ENCODE measurements at places on chromosomes 2 and 18. TPM values are rescaled to one million over a fixed set of nuclear protein-coding genes. Genes with fewer than 3 reads are reported as not detected.

DNA sequence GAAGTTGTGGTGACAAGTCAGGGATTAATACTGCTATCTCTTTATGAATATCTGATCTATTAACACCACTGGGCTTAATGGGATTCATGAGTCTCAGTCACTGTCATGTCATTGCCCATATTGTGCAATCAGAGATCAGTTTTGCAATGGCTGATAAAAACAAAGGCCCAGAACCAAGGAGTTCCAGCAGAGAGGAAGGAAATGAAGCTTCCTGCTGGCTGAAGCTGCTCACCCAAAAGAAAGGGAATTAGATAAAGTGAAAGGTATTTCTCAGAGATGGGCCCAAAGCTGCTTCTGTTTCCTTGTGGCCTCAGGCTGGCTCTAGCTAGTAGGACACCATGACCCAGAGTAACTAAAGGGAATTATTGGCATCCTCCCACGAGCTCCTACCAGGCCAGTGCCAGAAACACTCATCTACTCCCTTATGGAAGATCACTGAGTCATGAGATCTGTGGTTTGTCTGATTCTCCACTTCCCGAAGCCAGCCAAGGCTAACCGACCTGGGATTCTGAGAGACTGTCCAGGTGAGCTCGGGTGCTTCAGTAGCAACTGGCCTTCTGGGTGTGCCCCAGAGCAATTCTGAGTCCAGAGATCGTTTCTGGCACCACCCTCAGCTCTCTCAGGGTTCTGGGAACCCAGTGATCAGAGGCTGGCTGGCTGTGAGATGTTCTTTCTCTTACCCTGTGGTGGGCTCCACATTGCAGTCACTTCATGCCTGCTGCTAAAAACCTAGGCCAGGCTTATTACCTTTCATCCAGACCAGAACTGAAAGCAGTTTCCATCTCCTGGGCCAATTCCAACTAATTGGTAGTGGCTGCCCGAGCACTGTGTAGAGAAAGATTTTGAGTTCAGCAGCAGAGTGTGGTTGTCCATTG lies 129.5 kb upstream of the PELI1 start:
- H3K27me3 ChIP-seq: no peaks in the 10 kb centered on the region
- DNase-seq: no peak
- no peak overlapping the region for H3K27ac ChIP-seq
- H3K36me3 ChIP-seq: no peaks in the 10 kb centered on the region
- no peak overlapping the region for H3K4me3 ChIP-seq
- no peaks in the 10 kb centered on the region for H3K4me1 ChIP-seq

DNA sequence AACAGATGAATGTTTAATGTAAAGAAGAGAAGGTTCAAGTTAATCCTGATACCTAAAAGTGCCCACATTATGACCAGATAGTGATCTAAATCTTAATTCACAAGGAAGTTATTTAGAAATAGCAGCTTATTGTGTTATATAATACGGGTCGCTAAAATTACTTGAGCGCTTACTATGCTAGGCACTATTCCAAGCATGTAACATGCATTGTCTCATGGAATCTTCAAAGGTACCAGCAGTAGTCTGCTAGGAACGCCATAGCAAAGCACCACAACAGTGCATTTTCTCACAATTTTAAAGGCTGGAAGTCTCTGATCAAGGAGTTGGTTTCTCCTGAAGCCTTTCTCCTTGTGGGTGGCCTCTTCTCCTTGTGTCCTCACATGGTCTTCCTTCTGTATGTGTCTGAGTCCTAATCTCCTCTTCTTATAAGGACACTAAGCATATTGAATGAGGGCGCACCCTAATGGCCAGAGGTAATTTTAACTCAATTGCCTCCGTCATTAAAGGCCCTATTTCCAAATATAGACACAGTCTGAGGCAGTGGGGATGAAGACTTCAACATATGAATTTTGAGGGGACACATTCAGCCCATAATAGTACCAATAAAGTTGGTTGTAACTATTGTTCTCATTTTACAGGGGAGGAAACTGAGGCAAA lies 118.4 kb downstream of the LRRC30 start:
- no peak for DNase-seq
- no peak overlapping the region for H3K4me3 ChIP-seq
- no peaks in the 10 kb centered on the region for H3K4me1 ChIP-seq
- no peaks in the 10 kb centered on the region for H3K27me3 ChIP-seq

GRCh38 chr18:62713651-62714247 lies 1.6 kb upstream of the PHLPP1 start:
- H3K36me3 ChIP-seq: no peaks in the 10 kb centered on the region
- no peaks in the 10 kb centered on the region for H3K4me1 ChIP-seq
- no peak overlapping the region for H3K4me3 ChIP-seq
- no peaks in the 10 kb centered on the region for H3K27me3 ChIP-seq

DNA sequence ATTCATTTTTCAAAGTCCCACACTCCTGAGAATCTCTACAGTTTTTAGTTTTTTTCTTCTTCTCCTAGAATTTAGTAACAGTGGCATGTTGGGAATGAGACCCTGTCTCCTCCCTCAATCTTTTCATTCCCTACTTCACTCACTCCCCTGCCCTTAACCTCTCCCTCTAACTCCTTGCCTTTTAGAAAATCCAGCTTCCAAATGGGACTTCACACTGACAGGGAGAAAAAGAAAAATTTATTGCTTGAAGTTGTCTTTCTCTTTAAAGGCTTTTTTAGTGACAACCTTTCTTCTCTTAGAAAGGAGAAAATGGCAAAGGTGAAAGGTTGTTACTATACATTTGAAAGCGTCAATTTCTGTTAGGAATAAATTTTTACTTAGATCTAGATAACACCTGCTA lies 359.2 kb downstream of the CDH7 start:
- H3K36me3 ChIP-seq: no peaks in the 10 kb centered on the region
- DNase-seq: no peak
- H3K4me3 ChIP-seq: no peak overlapping the region
- no peak overlapping the region for H3K27ac ChIP-seq
- no peaks in the 10 kb centered on the region for H3K4me1 ChIP-seq

EFEMP1 gene
- total RNA-seq: 989 TPM

EPAS1 gene
- total RNA-seq: 954 TPM
